CD4-positive, alpha-beta T cell treated with Interleukin-10 for 1 hour (primary cell): ENCODE measurements at places on chromosomes 7 and 10.

GRCh38 chr7:116782177-116782711 is 80.1 kb upstream of the CAPZA2 start:
- DNase-seq = no peak

- no peak for DNase-seq
These were observed 130.3 kb downstream of the BICC1 start for GRCh38 chr10:58642916-58643428.

DNA sequence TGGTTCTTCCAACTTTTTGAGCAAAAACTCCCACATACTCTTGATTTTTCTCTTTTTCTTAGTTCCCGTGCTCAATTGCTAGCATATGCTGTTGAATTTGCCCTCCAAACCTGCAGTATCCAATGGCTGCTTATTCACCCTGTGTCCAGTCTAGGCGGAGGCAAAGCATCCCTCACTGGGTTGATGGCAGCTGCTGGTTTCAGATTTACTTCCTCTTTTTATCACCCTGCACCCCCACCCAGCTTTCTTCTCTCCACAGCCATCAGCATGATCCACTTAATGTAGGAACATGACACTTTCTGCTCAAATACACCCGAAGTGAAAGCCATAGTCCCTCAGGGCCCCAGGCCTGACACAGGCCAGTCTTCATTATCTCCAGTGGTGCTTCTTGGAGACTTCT is 87.6 kb upstream of the ADARB2 start:
- no peak for DNase-seq

GRCh38 chr7:118053353-118053752 is 130.6 kb upstream of the LSM8 start:
- no peak for DNase-seq
